ENCODE measurements at places on chromosomes 1 and 21. TPM values are rescaled to one million over a fixed set of nuclear protein-coding genes. Genes with fewer than 3 reads are reported as not detected.
A peak's percentile ranks its signal among the peaks of the same experiment; 100 is the strongest.

GRCh38 chr1:62285440-62285839 is 33.8 kb downstream of the KANK4 start:
- no peak overlapping the region for H3K27ac ChIP-seq
- no peaks in the 10 kb centered on the region for H3K27me3 ChIP-seq
- no peak for DNase-seq
- no peaks in the 10 kb centered on the region for H3K36me3 ChIP-seq
- no peak overlapping the region for H3K4me3 ChIP-seq
- H3K4me1 ChIP-seq, result no peaks in the 10 kb centered on the region

GRCh38 chr21:34764715-34765284 is 96.0 kb downstream of the CLIC6 start:
- no peak for DNase-seq
- H3K36me3 ChIP-seq, result no peaks in the 10 kb centered on the region
- no peaks in the 10 kb centered on the region for H3K27me3 ChIP-seq
- no peak overlapping the region for H3K4me3 ChIP-seq
- no peaks in the 10 kb centered on the region for H3K4me1 ChIP-seq

DNA sequence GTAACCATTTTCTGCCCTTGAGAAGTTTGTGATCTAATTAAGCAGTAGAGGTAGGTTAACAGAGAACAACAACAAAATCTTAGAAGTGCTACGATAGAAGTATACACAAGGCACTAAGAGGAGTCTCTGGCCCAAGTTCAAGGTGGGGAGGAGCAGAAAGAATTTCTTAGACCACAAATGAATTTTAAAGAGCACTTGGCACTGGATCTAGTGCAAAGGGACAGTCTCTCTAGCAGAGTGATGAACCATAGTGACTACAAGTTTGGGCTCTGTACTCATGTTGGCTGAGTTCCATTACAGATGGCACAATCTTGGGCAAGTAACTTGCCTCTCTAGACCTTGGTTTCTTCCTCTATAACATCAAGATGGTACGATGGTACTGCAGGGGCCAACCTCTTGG is 33.3 kb upstream of the PIGC start:
- H3K36me3 ChIP-seq, result no peaks in the 10 kb centered on the region
- no peak overlapping the region for H3K27ac ChIP-seq
- DNase-seq, result no peak

DNA sequence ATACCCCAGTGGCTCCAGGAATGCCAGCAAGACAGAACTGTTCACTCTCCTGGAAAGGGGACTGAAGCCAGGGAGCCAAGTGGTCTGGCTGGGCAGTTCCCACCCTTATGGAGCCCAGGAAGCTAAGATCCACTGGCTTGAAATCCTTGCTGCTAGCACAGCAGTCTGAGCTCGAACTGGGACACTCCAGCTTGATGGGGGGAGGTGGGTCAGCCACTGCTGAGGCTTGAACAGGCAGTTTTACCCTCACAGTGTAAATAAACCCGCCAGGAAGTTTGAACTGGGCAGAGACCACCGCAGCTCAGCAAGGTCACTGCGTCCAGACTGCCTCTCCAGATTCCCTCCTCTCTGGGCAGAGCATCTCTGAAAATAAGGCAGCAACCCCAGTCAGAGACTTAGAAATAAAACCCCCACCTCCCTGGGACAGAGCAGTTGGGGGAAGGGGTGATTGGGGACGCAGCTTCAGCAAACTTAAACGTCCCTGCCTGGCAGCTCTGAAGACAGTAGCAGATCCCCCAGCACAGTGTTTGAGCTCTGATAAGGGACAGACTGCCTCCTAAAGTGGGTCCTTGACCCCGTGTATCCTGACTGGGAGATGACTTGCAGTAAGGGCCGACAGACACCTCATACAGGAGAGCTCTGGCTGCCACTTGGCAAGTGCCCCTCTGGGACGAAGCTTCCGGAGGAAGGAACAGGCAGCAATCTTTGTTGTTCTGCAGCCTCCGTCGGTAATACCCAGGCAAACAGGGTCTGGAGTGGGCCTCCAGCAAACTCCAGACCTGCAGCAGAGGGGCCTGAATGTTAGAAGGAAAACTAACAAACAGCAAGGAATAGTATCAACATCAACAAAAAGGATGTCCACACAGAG is 568.4 kb downstream of the PLA2G4A start:
- no peak for DNase-seq
- no peaks in the 10 kb centered on the region for H3K36me3 ChIP-seq
- no peak overlapping the region for H3K27ac ChIP-seq

DNA sequence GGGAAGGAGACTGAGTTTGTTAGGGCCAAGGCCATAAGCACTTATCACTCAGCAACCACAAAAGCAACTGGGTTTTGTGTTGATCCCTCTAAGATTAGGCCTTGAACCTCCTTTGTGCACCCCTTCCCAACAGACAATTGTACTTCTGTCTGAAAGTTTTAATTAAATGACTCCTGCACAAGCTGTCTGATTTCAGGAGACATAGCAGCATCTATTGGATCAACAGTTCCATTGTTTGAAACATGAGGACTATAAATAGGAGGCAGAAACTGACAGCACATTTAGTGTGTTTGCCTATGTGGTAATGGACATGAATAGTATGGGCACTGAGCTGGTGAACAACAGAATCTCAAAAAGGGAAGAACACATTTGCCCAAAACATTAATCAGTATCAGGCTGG is 167.3 kb upstream of the KCNJ6 start:
- H3K4me1 ChIP-seq, result no peaks in the 10 kb centered on the region
- no peak overlapping the region for H3K27ac ChIP-seq
- no peak for DNase-seq

- DNase-seq, result no peak
- H3K4me1 ChIP-seq, result no peaks in the 10 kb centered on the region
- H3K4me3 ChIP-seq, result no peak overlapping the region
- no peaks in the 10 kb centered on the region for H3K36me3 ChIP-seq
- no peak overlapping the region for H3K27ac ChIP-seq
Measured at GRCh38 chr1:233673261-233673946, 59.5 kb downstream of the KCNK1 start.

DNA sequence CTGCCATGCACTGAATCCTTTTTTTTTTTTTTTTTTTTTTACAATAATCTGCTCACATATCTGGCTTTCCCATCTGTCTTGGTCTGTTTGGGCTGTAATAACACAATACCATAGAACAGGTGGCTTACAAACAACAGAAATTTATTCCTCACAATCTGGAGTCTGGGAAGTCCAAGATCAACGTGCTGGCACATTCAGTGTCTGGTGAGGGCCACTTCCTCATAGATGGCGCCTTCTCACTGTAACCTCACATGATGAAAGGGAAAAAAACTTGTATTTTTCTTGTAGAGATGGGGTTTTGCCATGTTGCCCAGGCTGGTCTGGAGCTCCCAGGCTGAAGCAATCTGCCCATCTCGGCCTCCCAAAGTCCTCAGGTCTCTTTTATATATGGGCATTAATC is 13.0 kb upstream of the PARP1 start:
- no peaks in the 10 kb centered on the region for H3K36me3 ChIP-seq
- H3K27me3 ChIP-seq, result no peaks in the 10 kb centered on the region
- H3K27ac ChIP-seq, result no peak overlapping the region
- H3K4me3 ChIP-seq, result no peak overlapping the region

SH3BGR gene
- total RNA-seq, result 35.7 TPM

LCE1C gene
- not detected for total RNA-seq

DNA sequence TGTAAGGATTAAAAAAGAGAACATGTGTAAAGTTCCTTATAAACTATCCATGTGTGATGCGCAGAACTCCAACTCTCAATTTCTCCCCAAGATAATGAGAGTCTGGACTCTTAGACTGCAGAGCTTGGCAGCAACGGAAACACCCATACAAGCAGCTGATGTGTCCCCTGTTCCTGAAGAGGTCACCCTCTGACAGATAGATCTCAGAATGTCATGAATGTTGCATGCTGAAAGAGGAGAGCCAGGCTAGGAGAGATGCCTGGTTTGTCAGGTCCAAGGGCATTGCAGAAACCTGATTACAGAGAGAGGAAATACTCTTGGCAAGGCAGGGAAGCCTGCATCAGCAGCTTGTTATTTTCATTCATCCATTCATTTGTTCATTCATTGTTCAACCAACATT is 24.2 kb downstream of the MTARC1 start:
- no peak for DNase-seq
- H3K4me1 ChIP-seq, result no peaks in the 10 kb centered on the region
- H3K36me3 ChIP-seq, result no peaks in the 10 kb centered on the region
- no peaks in the 10 kb centered on the region for H3K27me3 ChIP-seq

DNA sequence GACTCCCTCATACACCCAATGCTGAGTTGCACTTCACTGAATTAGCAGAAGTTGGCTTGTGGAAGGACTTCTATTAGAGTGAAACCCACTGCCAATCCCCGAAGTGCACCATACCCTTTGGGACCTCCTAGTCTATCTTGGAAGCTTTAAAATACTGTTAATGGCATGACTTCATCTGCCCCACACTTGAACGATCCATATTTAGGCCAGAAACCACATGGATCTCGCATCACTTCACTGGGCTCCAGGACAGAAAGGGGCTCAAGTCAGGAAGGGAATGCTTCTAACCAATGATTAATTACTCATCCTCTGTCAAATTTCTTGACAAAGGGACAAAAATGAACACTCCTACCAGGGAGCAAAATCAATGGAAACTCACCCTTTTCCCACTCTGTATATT is 69.1 kb downstream of the BCAR3 start:
- no peak for DNase-seq
- peak overlapping the region; percentile 79 for H3K4me3 ChIP-seq
- no peaks in the 10 kb centered on the region for H3K36me3 ChIP-seq
- H3K4me1 ChIP-seq, result peaks cover 5% of the 10 kb centered on the region
- H3K27me3 ChIP-seq, result no peaks in the 10 kb centered on the region

TRMT1L gene
- total RNA-seq, result 9.6 TPM

DNA sequence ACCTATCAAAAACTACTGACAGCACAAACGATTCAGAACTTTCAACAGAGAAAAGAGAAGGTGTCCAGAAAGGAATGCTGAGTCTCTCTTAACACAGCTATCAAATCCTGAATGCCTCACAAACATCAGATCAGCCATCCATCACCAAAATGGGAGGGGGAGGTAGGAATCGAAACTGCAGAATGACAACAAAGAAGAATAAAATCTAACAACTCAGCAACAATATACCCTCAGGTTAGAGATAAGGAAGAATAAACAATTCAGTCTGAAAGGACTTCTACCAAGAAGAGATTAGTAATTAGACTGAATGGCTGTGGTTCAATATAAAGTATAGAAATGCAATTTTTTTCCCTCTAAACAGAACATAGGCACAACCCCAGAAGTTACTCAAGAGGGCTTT is 94.4 kb downstream of the RERE start:
- no peak for DNase-seq
- H3K27me3 ChIP-seq, result no peaks in the 10 kb centered on the region
- H3K4me1 ChIP-seq, result no peaks in the 10 kb centered on the region
- H3K36me3 ChIP-seq, result no peaks in the 10 kb centered on the region
- H3K27ac ChIP-seq, result no peak overlapping the region

GRCh38 chr1:199759268-199759730 is 268.2 kb upstream of the NR5A2 start:
- no peaks in the 10 kb centered on the region for H3K36me3 ChIP-seq
- H3K27me3 ChIP-seq, result no peaks in the 10 kb centered on the region
- no peak for DNase-seq
- H3K4me1 ChIP-seq, result no peaks in the 10 kb centered on the region
- H3K4me3 ChIP-seq, result no peak overlapping the region

ZYG11A gene
- total RNA-seq, result 0.18 TPM

- no peak within 1 kb of the TSS for H3K4me3 ChIP-seq
- no peak for DNase-seq
- H3K36me3 ChIP-seq, result no peaks in the 10 kb centered on the region
- no peaks in the 10 kb centered on the region for H3K27me3 ChIP-seq
Measured at GRCh38 chr1:18630511-18631495, at the start of gene PAX7. Gene PAX7 (plus strand): TSS chr1:18630846. CDS start chr1:18631604, 758 bp downstream.

LDLRAD1 gene
- total RNA-seq, result not detected

APP gene
- 581 TPM for total RNA-seq

DNA sequence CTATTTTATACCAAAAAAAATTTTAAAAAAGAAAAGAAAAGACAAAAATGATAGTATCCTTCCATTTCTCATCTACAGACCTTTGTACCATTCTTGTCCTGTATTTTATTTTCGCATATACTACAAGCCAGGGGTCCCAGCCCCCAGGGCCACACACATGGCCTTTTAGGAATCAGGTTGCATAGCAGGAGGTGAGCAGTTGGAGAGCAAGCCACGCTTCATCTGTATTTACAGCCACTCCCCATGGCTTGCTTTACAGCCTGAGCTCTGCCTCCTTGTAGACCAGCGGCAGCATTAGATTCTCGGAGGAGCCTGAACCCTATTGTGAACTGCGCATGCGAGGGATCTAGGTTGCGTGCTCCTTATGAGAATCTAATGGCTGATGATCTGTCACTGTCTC is 39.8 kb downstream of the RASSF5 start:
- H3K27ac ChIP-seq, result no peak overlapping the region
- no peaks in the 10 kb centered on the region for H3K4me1 ChIP-seq
- H3K36me3 ChIP-seq, result no peaks in the 10 kb centered on the region
- H3K27me3 ChIP-seq, result no peaks in the 10 kb centered on the region
- DNase-seq, result no peak

- no peaks in the 10 kb centered on the region for H3K27me3 ChIP-seq
- H3K4me3 ChIP-seq, result no peak overlapping the region
- H3K27ac ChIP-seq, result no peak overlapping the region
- no peaks in the 10 kb centered on the region for H3K36me3 ChIP-seq
- H3K4me1 ChIP-seq, result no peaks in the 10 kb centered on the region
Measured at GRCh38 chr1:39933956-39934941, 20.7 kb upstream of the MFSD2A start.

DNA sequence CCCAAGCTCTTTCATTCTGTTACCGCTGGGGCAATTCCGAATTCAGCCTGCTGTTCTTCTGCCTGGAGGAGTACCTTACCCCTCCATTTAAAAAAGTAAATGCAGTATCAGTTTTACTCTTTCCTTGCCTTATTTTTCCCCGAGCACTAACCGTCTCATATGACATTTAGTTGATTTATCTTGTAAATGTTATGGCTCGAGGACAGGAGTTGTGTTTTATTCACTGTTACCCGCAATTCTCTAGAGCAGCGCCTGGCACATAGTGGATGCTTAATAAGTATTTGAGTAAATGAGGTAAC is 425 bp upstream of the TADA1 start:
- H3K27me3 ChIP-seq, result no peaks in the 10 kb centered on the region
- no peak overlapping the region for H3K27ac ChIP-seq
- DNase-seq, result no peak
- no peaks in the 10 kb centered on the region for H3K36me3 ChIP-seq
- H3K4me1 ChIP-seq, result no peaks in the 10 kb centered on the region

TRPM2 gene
- total RNA-seq, result 15.8 TPM

DNA sequence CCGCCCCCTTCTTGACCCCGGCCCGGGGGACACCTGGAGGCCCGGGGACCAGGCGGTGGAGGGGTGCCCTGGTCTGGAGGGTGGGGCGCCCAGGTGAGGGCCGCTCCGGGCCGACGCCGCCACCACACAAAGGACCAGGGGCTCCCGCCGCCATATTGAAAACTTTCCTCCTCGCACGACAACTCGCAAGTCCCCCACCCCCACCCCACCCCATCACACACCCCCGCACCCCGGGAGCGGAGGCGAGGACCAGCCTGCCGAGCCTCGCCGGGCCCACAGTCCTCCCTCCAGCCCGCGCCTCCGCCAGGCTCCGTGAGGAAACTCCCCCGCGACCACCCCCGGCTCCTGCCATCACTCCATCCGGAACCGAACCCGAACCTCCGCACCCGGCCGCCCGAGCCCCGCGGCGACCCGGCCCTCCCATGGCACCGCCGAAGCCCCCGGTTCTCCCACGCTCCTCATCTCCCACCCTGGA is 733 bp downstream of the KDM5B start:
- peak overlapping the region; percentile 93 for H3K4me3 ChIP-seq
- DNase-seq, result peak; percentile 82
- H3K27ac ChIP-seq, result no peak overlapping the region
- no peaks in the 10 kb centered on the region for H3K27me3 ChIP-seq
- no peaks in the 10 kb centered on the region for H3K4me1 ChIP-seq

GRCh38 chr1:43987159-43987902 is 4.1 kb upstream of the CCDC24 start:
- no peaks in the 10 kb centered on the region for H3K27me3 ChIP-seq
- H3K4me3 ChIP-seq, result no peak overlapping the region
- H3K36me3 ChIP-seq, result no peaks in the 10 kb centered on the region
- H3K27ac ChIP-seq, result no peak overlapping the region
- H3K4me1 ChIP-seq, result no peaks in the 10 kb centered on the region
- no peak for DNase-seq

All from aorta (tissue), 5 donors.